ENCODE measurements at places on chromosomes 3 and 15.

DNA sequence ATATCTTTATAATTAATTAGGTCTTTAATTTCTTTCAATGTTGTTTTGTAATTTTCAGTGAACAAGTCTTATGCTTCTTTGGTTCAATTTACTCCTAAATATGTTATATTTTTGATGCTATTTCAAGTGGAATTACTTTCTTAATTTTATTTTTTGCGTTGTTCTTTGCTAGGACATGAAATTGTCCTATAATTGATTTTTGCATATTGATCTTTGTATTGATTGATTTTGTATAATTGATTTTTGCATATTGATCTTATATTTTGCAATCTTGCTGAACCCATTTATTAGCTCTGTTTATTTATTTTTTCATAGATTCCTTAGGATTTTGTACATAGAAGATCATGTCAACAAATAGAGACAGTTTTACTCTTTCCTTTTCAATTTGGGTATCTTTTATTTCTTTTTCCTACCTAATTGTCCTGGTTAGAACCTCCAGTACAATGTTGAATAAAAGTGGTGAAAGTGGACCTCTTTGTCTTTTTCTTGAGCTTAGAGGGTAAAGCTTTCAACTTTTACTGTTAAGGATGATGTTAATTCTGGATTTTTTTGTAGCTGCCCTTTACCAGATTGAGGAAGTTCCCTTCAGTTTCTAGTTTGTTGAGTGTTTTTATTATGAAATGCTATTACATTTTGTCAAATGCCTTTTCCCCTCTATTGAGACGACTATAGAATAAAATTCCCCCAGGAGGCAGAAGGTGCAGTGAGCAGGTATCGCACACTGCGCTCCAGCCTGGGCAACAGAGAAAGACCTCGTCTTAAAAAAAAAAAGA is 36.8 kb upstream of the CCDC50 start:
- no peak for DNase-seq

DNA sequence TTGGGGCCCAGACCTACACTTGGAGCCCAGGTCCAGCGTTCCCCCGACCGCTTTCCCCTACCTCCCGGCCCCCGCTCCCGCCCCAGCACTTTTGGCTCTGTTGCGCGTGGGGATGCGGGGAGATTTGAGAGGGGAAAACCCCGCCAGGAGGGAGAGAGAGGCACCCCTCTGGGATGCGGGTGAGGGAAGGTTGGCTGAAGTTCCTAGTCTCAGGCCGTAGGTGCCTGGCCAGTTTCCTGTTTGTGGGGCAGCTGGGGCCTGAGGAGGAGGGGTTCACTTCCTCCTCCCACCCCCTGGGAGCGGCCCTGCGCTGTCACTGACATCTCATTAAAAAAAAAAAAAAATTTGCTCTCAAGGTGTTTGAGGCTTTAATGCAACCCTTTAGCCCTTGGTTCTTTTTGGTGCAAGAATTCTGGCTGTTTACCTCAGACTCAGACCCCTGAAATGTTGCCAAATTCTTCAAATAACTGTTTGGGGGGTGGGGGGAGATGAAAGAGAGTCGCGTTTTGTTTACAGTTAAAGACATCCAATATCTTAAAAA is 2.6 kb downstream of the FAM43A start:
- no peak for DNase-seq

DNA sequence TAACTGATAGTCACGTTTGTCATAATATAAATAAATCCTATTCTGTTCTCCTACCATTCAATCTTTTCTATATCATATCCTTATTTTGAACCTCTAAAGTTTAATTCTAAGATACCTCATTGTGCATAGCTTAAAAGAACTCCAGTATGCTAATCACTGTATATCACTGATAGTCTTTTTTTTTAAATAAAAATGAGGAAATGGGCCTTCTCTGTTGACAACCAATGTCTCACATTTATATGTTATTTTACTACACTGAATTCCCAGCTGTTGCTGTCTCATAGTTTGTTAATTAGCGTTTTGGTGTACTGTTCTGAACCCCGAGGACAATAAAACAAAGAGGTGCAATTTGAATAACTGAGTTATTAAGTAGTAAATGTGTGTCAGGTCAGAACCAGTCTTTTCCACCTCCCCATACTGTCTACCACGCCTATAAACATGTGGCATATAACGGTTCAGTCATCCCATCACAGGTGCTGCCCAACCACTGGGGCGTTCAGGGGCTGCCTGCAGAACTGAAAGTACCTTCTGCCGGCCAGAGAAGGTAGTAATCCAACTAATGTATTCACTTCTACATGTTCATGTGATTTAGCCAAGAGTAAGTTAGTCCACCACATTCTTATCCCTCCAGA is 14.9 kb downstream of the CBLB start:
- no peak for DNase-seq

- DNase-seq = no peak
Observed at GRCh38 chr3:38890426-38890825, 74.4 kb upstream of the SCN10A start.

DNA sequence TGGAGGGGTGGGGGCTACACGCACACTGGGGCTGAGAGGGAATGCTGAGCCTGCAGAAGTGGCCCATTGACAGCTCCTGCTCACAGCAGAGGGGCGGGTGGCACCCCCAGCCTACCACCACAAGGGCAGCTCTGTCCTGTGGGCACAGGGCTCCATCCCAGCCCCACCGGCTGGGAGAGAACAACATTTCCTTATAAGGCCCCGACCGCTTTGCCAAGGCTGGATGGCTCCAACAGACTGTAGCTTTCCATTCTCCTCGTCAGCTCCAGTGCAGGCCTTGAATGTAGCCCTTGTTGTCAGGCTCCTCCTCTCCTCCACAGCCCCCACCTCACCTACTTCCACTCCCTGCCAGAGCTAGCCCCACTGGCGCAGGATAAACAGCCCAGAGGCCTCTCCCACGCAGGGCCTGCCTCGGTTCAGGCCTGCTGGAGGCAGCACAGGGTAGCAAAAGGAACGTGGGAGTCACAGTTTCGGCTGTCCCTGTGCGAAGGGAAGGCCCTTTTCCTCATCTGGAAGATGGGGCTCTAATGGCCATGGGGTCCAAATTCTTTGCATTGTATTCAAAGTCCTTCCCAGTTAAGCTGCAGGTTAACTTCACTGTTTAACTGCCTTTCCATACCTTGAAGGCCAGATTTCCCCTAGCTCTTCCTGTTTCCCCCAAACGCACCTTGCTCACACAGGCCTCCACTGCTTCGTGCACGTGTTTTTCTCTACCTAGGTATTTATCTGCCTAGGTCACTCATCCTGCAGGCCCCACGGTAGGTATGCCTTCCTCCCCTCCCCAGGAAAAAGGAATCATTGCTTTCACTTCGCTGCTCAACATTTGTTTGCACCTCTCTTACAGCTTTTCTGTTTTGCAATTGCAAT is 101.6 kb upstream of the LPP start:
- DNase-seq = peak; percentile 75
